Nephron progenitor cell (in vitro differentiated cells): ENCODE measurements at places on chromosomes 16 and 17.

- DNase-seq: no peak
These were observed 47.1 kb downstream of the BCL7C start for GRCh38 chr16:30846649-30847402.

- DNase-seq: no peak
These were observed 37.4 kb upstream of the IL21R start for GRCh38 chr16:27364493-27365141.

GRCh38 chr16:17206712-17207111 lies 264.0 kb downstream of the XYLT1 start:
- DNase-seq: no peak

DNA sequence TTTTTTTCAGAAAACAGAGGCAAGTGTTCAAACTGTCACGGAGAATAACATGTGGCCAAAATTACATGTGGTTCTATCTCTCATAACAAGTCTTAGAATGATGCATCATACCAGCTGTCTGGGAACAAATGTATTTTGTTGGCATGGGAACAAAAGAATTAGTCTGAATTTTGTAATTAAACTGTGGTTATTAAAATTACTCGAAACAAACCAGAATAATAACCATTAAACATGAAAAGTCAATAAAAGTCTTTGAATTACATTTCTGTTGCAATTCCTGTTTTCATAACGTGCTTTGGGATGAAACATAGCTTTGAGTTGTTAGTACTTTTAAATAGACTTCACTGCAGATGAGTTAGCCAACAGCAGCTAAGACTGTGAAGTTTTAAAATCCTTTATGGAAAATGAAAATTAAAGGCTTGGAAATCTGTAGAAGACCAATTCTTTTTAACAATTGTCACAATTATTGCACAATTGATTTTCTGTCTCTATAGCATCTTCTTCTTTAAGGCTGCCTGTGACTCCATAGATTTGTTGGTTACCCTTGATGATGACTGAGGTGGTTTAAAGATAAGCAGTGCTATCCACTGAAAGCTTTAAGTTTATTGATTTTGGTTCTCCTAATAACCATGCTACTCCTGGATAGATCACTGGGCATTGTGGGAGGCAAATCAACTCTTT lies 117.9 kb upstream of the AXIN2 start:
- DNase-seq: no peak

GRCh38 chr16:46871597-46871996 lies 12.6 kb upstream of the GPT2 start:
- DNase-seq: no peak

DNA sequence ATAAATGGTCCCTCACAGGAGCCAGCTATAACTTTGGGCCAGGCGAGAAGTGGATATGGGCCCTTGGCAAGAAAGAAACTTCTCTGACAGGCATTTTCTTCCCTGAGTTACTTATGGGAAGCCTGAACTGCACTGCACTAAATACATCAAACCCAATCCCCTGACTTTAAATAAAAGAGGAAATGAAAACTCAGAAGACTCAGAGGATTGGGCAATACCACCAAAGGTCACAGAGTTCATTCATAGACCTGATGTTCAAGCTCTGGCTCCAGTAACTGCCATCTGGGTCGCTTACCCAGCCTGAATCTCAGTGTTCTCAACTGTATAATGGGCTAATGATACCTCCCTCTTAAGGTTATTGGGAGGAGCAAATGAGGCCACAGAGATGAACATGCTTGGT lies 815 bp downstream of the KRT35 start:
- no peak for DNase-seq

DNA sequence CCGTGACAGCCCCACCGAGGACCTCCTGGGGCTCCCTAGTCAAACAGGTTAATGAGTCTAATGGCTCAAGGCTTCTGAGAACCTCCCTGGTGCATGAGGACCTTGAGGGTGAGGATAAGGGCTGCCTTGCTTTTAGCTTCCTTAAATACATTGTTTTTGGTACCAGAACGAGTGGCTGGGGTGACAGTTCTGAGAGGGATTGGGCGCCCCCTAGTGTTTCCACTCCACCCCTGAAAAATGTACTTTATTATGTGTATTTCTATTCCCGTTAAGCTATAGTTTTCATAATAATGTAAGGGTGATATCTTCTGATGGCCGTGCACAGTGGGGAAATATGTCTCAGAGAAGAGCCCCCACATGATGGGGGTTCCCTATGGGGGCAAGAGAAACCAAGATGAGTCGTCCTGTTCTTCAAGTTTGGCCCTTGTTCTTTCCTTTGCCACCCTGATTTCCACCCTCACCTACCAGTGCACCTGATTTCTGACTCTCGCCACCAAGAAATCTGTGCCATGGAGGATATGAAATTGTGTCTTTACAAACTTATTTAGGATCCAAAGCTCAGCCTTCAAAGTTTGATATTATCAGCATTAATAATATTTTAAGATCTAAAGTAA lies 14.5 kb upstream of the VWA3A start:
- peak; percentile 69 for DNase-seq

- no peak for DNase-seq
These were observed 46.8 kb upstream of the MRTFB start for GRCh38 chr16:14024283-14024682.

DNA sequence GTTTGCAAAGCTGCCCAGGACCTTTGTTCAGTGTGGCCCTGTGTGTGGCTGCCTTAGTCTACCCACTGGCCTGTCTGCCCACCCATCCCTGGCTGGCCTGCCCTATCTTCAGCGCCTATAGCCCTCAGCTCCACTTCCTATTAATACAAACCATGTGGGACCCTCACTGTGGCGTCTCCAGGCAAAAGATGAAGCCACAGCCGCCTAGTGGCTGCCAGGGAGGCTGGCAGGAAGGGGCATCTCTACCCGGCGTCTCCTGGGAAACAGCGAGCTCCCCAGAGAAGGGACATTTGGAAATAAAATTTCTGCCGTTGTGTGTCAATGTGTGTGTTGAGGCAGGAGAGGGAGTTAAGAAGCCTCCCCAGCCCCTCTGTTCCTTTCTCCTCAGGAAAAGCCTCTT lies 31.5 kb downstream of the NEUROD2 start:
- peak; percentile 47 for DNase-seq

GRCh38 chr16:30428055-30428454 lies 1.8 kb downstream of the DCTPP1 start:
- no peak for DNase-seq

DNA sequence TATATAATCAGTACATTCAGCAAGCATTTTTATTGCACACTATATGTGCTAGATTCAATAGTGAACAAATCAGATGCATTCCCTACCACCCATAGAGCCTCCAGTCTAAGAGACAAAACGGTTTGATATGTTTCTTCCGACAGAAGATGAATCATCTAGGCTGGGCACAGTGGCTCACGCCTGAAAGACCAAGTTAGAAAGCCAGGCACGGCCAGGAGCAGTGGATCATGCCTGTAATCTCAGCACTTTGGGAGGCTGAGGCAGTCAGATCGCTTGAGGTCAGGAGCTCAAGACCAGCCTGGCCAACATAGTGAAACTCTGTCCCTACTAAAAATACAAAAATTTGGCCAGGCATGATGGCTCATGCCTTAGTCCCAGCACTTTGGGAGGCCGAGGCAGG lies 18.3 kb upstream of the COPRS start:
- no peak for DNase-seq

- DNase-seq: no peak
These were observed 70.8 kb upstream of the PMFBP1 start for GRCh38 chr16:72242757-72243156.

DNA sequence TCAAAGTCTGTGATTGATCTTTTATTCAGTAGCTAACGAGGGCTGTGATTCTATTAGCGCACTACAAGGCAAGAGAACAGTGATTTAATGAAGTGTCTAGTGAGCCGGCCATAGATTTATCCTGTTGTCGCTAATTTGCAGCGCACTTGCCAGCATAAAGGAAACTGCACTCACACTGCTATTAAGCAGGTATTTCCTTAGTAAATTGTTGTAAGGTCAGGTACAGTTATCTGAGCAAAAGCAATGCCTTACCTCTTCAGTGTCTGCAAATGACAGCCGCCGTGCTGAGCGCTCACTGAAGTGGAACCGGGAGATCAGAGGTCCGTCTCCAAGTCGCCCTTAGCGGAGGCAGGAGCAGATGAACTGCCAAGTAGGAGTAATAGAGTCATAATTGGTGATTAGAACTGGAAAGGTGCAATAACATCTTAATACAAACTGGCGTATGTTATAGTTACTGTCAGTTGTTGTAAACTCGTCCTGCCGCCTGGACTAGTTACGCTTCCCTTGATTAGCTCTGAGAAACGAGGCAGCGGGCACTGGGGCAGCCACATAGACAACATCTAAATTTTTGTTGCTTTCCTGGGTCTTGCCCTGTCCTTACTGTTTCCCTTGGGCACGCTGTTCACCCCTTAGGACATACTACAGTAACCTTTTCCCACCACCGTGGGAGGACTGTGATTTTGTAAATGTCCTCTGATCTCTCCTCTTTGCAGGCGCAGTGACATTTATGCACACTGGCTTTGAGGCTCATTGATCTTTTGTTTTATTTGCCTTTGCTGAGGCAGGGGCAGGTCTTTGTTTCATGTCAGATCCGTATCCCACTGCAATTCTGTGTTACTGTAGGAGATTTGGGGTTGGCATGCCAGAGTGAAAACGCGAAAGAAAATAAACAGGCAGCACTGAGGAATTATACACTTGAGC lies 363.1 kb downstream of the WWOX start:
- peak; percentile 69 for DNase-seq

GRCh38 chr17:19569785-19570543 lies 36.3 kb downstream of the SLC47A1 start:
- no peak for DNase-seq

DNA sequence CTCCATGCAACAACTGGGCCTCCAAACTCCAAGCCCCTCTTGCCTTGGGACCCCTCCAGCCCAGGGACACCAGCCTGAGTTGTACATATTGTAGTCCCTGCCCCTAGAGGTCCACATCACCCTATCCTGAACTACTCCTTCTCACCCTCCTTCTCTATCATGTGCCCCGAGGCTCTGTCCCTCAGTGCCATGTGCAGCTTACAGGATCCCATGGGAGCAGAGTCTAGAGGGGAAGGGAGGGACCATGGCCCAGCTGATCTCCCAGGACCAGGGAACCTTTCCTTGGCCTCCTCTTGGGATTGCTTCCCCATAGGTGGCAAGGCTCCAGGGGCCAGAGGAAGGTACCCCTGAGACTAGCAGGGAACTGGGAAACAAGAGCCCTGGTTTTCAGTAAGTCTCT lies 35.3 kb downstream of the TMEM132E start:
- no peak for DNase-seq

GRCh38 chr17:11644265-11645212 lies 46.3 kb downstream of the DNAH9 start:
- peak; percentile 58 for DNase-seq

GRCh38 chr17:80008383-80008840 lies 27.3 kb downstream of the TBC1D16 start:
- DNase-seq: peak; percentile 89

GRCh38 chr16:82601989-82602640 lies 24.7 kb upstream of the CDH13 start:
- DNase-seq: no peak

DNA sequence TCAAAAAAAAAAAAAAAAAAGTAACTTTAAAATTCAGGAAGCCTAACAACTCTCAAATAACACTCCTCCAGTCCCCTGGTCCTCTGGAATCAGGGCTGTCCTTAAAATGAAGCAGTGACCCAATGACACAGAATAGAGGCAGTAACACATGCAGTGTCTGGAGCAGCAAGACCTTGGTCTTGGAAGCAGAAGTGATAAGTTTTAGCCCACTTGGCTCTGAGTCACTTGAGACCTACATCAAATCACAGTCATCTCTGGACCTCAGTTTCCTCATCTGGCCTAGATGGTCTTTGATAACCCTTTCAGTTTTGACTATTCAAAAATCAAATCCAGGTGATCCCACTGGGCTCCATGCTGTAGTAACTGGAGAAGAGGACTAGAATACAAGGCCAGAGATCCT lies 39.0 kb downstream of the LYRM1 start:
- no peak for DNase-seq

GRCh38 chr17:31680126-31680525 lies 178.9 kb downstream of the COPRS start:
- no peak for DNase-seq

GRCh38 chr17:40108970-40109824 lies 8.8 kb upstream of the NR1D1 start:
- no peak for DNase-seq

DNA sequence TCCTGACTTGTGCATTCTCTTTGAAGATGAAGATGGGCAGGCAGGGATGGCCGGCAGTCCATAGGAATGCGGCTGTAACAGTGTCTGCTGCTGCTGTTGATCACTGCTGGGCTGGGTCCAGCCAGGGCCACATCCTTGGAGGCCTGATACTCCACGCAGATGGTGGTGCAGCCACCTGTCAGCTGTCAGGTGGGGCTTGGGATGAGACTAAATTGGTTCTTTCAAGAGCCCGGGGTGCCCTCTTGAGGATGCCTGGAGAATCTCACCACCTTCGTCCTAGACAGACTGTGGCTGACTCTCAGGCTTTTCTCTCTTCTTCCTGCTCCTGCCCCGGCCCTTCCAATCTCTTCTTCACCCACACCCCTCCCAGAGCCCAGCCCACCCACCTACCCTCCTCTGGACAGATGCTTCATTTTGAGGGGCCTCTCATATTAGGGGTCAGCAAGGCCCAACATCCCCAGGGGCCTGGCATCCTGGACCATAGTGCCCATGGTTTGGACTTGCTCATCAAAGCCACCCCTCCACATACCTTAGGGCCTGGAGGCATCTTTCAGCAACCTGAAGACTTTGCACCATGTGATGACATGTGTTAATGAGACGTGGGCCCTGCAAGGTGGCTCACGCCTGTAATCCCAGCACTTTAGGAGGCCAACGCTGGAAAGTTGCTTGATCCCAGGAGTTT lies 19.1 kb downstream of the OSBPL7 start:
- peak; percentile 45 for DNase-seq

DNA sequence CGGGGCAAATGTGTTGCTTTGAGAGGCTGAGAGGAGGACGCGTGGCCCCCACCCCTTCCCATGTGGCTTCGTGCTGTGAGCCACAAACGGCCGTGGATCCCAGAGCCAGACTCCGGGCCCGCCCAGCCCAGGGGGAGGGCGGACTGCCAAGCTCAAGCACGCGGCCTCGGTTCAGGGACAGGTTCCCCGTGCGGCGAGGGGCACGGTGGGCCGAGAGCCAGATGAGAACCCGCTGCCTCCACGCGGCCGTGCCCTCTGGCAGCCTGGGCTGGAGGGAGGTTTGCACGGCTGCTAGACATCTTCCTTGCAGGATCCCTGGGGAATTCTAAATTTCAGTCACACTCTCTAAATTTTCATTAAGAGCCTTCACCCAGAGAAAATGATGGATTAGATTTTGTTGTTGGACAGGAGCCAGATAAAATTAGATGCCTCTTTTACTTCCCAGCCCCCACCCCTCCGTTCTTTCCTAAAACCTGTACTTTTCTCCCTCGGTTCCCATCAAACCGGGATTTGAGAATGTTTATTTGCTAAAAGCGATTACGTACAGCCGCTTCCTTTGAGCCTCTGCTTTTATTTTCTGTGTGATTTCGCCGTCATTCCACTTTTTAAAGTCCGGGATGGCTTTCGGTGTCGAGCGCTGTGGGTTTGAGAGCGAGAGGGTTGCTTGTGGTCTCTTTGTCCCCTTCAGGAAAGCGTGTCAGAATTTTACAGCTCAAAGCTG lies 25.0 kb upstream of the GNG13 start:
- no peak for DNase-seq

GRCh38 chr17:699345-699744 lies 15.3 kb downstream of the VPS53 start:
- DNase-seq: no peak
